ENCODE measurements at places on chromosomes 4 and X.

DNA sequence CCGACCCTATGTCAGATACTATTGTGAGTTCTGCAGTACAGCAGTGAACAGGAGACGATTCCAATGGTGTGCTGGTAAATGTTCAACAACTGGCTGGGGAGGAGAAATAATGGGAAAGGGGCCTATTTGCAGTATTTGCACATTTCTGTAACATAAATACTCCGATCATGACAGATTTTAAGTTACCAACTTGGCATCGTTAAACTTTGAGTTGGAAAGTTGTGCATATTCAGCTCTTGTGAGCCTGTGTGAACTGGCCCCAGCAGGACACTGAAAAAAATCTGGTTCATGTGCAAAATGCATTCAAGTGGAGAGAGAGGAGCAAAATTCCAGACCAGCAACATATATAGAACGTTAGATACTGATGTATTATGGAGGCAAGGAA lies 175.0 kb downstream of the MAPK10 start:
- DNase-seq, result no peak

DNA sequence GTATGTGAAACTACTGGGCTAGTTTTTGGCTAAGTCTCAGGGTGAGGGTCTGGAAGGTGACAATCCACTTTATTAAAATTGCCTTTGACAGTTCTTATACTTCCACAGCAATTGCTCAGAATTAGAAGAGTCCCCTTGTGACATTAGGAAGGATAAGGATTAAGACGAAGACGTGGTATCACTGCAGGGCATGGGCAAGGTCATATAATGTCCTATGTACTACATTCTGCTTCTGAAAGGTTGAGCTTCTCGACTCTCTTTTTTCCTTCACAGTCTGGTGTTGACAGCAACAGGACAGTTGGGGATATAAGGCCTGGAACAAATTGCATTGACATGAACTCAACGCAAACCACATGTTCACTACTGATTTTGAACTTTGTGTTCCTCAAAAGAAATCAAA lies 40.9 kb upstream of the PRDM5 start:
- no peak for DNase-seq

DNA sequence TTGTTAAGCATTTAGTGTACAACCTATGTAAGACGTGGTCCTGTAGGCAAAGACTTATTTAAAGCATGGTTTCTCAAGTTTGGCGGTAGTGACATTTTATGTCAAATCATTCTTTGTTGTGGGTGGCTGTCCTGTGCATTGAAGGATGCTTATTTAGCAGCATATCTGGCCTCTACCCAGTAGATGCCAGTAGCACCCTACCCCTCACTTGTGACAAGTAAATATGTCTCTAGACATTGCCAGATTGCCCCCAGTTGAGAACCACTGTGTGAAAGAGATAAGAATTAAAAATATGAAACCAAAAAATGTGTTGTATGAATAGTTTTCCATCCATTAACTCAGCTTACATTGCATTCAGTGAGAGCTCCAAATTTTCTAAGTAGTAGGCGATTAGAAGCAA lies 25.5 kb downstream of the MMAA start:
- no peak for DNase-seq

DNA sequence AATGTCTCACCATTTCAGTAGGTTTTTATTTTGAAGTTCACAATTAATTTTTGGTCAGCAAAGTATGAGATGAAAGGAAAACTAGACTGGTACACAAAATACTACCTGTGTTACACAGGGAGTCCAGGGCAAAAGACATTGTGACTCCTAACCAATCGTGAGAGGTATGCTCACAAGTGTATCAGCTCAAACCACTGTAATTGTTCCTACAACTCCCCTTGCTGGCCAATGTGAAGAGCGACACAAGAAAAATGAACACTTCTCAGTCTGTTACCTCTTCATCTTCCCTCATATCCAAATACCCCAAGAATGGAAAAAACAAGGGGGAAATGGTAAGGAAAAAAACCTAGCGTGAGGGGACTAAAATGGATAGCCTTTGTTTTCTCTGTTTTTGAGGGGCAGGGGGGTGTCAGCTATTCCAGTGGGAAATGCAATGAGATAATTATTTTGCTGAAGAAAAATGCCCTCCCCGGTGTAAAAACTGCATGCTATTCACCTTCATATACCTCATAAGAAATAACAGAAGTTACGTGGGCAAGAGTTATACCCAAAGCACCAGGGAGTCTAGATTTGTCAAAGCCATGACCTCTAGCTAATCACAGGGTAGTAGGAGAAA lies 30.6 kb upstream of the NSUN7 start:
- DNase-seq, result no peak

DNA sequence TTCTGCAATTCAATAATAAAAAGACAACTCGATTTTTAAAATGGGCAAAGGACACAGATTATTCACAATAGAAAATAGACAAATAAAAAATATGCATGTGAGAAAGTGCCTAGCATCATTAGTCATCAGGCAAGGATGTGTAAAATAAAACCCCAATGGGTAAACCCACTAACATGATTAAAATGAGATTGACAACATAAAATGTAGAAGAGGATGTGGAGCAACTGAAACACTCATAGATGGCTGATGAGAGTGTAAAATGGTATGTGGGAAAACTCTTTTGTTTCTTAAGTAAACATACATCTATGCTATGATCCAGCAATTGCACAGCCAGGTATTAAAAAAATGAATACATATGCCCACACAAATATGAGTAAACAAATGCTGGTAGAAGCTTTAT lies 177.6 kb downstream of the IQCM start:
- DNase-seq, result no peak

- no peak for DNase-seq
Observed at GRCh38 chr4:85826060-85826678, 351.2 kb downstream of the ARHGAP24 start.

- no peak for DNase-seq
Observed at GRCh38 chr4:99827454-99827853, 10.8 kb downstream of the DAPP1 start.

GRCh38 chrX:103910430-103910829 lies 52.0 kb upstream of the TMSB15B start:
- DNase-seq, result no peak

DNA sequence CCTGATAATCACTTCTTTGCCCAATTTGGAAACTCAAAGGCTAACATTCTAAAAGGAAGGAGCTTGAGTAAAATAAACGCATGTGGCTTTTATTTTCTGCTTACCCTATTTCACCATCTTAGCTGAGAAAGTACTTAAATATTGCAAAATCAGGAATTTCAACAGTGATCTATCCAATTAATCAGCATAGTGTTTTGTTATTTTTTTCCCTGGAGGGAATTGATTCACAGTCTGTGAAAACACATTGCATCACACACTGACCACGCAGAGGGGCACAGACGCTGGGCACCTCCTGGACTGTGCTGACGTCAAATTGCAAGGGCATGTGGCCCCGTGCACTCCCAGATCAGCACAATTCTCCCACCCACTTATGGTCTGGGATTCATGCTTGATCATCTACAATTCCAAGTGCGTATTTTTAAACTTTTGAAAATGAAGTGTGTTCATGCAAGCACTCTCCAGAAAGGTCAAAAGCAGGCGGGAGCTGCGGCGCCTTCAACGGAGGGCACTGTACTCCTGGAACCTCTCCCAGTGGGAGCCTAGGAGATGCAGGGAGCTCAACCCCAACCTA lies 320.6 kb upstream of the PPARGC1A start:
- no peak for DNase-seq

DNA sequence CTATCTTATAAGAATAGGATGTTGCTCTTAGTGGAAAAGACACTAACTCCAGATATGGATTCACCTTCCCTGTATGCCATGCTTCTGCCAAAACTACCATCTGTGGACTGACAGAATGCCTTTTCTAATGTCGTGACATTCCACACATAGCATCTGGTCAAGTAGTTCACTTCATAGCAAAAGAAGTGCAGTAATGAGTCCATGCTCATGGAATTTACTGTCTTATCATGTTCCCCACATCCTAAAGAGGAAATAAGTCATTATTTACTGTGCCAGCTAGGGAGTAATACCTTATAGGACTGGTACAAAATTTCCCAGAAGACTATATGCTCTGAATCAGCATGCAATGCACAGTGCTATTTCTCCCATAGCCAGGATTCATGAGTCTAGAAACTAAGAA lies 562.4 kb downstream of the TLL1 start:
- no peak for DNase-seq

- no peak for DNase-seq
Observed at GRCh38 chr4:170109586-170110284, 20.0 kb upstream of the AADAT start.

DNA sequence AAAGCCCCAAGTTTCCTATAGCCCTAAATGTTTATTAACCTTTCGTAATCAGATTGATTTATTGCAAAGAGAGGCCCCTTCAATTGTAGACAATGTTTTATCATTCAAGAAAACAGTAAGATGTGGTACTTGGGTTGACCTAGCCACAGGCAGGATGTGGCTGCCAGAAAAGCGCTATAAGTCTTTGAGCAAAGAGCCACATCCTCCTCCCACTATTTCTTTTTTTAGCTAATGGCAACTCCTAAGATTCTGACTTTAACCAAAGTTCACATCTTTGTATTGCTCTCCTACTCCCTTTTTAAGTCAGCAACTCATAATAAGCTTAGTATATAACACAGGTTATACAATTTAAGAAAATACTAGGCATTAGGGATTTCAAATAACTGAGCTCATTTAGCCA lies 70.7 kb upstream of the PPP3CA start:
- DNase-seq, result no peak

DNA sequence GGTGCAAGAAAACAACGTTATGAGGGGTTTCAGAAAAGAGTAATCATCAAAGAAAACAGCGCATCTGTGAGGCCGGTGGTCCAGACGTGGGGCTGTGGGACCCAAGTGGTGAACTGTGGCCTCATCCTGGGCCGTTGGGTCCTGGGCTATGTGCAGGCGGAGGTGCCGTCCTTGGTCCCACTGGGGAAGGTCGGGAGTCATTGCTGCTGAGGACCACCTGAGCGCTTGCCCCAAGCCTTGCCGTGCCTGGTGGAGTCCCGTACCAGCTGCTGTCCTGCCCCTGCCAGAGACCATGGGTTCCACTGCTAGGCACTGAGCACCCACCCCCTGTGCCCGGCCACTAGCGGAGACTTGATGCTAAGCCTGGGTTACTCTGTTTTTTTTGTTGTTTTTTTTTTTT lies 25.5 kb upstream of the UVSSA start:
- DNase-seq, result no peak

DNA sequence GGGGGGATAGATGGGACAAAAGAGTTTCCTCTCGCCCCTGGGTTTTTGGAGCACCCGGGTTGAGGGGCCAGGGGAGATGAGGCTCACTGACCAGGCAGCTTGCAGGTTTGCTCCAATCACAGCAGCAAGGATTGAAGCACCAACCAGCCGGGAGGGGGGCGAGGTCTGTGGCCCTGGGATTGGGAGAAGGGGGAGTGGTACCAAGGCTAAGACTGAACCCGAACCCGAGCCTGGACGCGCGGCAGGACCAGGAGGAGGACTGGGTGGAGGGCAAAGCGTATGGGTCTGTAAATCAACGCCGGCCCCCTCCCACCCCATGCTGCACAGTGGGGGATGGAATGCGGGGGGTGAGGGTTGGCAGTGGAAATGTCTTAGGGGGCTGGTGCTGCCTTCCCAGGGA lies 3.5 kb downstream of the SOX3 start:
- no peak for DNase-seq

DNA sequence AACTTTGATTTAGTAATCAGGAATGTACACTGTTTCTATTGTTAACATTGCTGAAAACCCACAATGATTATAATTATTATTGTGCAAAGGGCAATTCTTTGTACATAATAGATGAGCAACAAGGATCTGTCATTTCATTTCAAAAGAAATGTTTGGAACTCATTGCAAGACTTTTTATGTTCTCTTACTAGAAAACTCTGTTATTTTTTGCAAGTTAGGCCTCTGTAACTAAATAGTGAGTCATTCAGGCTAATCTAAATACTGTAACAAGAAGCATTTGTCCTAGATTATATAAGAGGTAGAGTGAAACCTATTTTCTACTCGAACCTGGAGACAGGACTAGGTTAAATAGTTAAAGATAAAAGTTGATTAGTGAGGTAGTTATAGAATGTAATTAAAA lies 93.2 kb upstream of the FAM47B start:
- DNase-seq, result no peak

DNA sequence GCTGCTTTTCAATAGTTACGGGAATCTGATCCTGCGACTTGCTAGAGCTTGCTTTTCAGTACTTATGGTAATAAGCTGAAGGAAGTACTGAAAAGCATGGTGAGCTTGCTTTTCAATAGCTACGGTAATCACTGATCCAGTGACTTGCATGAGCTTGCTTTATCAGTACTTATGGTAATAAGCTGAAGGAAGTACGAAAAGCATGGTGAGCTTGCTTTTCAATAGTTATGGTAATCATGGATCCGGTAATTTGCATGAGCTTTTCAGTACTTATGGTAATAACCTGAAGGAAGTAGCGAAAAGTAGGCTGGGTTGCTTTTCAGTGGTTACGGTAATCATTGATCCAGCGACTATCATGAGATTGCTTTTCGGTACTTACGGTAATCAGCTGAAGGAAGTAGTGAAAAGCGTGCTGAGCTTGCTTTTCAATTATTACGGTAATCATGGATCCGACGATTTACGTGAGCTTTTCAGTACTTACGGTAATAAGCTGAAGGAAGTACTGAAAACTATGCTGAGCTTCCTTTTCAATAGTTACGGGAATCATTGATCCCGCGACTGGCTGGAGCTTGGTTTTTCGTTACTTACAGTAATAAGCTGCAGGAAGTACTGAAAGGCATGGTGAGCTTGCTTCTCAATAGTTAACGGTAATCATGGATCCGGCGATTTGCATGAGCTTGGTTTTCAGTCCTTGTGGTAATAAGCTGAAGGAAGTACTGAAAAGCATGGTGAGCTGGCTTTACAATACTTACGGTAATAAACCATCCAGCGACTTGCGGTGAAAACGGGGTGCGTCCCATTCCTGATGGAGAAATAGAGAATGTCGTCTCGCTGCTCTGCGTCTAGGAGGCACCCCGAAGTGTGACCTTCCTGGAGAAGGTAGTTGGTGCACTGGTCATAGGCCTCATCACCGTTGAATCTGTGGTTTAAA lies 6.5 kb downstream of the CRLF2 start:
- no peak for DNase-seq

GRCh38 chr4:151409470-151410313 lies 716 bp downstream of the FHIP1A start:
- no peak for DNase-seq

GRCh38 chr4:121648516-121648915 lies 48.3 kb downstream of the ANXA5 start:
- DNase-seq, result no peak

- no peak for DNase-seq
Observed at GRCh38 chrX:5117816-5118215, 1110.9 kb downstream of the NLGN4X start.

DNA sequence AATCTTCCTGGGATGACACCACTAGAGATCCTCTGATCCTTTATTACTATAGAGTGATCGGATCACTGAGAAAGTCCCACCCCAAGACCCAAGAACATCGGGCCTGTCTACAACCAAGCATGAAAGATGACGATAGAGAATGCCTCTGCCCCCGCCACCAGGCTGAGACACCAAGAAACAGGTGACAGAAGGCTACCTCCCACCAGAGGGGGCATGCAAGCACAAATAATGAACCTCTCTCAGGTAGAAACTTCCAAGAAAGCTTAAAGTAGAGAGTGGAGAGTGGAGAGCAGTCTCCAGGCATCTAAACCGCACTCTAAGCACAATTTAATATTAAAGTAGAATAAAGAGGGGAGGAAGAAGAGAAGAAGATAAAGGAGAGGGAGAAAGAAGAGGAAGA lies 402.6 kb downstream of the INPP4B start:
- no peak for DNase-seq
